ENCODE measurements at places on chromosomes 12 and 14.

DNA sequence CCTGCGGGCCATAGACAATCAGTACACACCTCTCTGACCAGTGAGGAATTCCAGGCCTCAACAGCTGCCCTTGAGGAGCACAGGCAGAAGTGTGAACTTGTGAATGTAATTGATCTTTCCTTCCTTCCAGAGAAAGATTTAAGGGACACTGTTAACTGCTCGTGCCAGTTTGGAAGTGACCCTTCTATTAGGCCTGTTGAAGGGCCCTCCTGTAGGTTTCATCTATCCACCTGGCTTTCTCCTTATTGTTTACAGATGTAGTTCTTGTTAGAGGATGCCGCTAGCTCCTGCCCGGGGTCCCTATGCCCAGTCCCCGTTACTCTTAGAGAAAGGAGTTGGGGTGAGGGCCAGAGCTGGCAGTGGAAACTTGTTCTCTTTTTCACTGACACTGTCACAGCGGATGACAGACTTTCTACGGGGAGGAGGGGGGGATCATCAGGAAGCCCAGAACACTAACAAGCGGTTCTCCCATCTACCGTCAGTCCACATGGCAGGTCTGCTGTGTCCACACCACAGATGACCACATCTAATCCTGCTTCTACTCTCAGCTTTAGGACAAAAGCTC, 42.6 kb downstream of the SH2B3 start:
- no peak for DNase-seq

DNA sequence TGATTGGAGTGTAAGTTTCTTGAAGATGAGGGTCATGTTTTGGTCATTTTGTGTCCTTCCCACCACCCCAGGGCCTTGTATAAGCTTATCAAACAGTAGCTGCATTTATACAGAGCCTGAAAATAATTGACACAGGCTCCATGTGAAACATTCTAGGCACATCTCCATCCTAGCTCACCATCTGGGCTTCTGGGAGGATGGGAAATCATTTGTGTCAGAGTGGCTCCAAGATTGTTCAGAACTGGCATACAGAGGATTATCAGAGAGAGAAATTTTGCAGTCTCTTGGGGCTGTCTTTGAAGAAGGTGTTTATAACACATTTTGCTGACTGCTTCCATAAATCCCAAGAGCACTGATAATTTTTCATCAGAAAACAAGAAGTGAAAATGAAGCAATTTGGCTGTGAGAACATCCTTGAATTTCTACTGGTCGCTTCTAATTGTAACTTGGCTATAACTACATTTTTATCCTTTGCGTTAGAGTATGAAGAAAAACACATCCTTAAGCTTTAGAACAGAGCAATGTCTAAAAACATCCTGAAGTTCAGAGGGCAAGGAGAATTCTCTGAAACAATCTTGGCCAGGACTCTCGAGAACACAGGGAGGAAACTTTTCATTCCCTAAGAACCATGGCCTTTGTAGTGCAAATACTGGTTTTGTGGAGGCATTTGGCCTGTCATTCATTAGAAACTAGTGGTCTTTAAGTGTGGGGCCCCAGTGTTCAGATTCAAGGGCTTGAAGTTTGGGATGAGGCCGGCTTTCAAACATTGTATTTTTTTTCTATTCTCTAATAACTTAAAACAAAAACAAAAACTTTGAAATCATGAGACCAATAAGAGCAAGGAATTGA, 151.1 kb downstream of the DACT1 start:
- no peak for DNase-seq

- DNase-seq: no peak
These were observed 65.7 kb downstream of the PIK3C2G start for GRCh38 chr12:18327036-18327435.

- DNase-seq: no peak
These were observed 7.4 kb downstream of the PARP2 start for GRCh38 chr14:20350860-20351259.

GRCh38 chr12:119574255-119574654, 19.3 kb upstream of the TMEM233 start:
- DNase-seq: no peak

DNA sequence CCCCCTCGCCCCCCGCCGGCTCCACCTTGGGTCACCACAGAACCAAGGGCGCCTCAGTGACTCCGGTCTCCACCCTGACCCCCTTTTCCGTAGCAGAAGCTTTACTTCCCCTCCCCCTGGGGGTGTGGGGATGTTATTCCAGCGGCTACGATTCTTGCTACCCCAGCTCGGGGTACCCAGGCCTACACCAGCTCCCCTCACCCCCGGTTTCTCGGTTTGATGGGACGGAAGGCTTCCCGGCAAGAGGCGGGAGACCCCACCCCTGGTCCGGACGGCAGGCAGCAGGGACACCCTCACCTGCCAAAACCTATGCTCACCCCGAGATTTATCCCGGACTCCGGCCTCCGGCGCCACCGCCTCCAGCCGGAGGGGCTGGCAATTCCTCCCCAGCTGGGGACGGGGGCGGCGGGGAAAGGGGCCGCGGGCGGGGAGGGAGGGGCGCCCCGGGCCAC, 619 bp downstream of the RAB15 start:
- no peak for DNase-seq

DNA sequence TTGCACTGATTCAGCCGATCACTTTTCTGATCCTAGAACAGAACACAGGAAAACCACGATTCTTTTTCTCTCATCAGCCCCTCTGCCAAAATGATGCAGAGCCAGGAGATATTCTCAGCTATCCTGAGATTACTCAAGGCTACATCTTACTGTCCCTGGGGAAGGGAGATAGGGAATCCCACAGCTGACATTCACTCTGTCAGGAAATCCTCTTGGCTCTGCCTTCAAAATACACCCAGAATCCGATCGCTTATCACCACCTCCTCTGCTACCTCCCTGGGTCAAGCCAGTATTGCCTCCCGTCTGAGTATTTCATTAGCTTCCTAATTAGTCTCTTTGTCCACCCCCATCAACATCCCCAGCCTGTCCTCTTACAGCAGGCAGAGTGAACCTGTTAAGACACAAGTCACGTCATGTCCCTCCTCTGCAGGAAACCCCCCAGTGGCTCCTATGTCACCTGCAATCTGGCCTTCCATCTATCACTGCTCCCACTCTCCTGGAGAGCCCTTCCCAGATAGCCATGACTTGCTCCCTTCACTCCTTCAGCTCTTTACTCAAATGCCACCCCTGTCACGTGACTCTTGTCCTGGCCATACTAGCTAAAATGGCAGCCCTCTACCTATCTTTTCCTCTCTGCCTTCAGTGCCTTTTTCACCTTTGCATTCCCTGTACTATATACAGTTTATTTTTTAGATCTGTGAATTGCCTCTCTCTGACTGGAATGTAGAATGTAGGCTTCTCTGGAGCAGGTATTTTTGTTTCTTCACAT, 70.3 kb downstream of the GALNT4 start:
- no peak for DNase-seq

DNA sequence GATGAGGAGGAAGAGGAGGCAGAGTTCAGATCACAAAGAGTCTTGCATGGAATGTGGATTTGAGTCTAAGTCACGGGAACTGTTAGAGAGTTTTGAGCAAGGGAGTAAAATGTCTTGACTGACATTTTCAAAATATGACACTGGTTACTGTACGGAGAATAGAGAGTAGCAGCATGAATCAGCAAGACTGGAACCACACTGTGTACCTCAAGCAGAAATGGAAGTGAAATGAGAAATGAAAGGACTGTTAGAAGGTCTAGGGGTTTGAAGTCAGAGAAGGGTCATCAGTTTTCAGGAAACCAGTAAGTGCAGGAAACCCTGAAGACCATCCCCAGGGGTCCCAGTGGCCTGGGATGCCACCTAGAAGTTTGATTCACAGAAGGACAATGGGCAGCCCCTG, 236.3 kb downstream of the GALC start:
- no peak for DNase-seq

- DNase-seq: no peak
These were observed 34.4 kb downstream of the TMEM116 start for GRCh38 chr12:111978545-111978944.

DNA sequence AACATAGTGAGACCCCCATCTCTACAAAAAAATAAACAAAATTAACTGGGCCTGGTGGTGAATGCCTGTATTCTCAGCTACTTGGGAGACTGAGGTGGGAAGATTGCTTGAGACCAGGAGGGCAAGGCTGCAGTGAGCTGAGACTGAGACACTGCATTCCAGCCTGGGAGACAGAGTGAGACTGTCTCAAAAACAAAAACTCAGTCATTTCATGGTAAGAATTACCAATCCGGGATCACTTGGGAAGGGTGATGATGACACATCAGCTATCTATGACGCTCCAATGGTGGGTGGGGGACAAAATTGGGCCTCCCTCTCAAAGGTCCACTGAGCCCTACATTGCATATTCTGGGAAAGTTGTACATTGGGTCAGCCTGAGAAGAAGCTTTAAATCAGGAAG, 47.7 kb downstream of the SERPINA3 start:
- DNase-seq: no peak

GRCh38 chr14:68596701-68597100, 196.2 kb downstream of the ZFP36L1 start:
- DNase-seq: no peak

DNA sequence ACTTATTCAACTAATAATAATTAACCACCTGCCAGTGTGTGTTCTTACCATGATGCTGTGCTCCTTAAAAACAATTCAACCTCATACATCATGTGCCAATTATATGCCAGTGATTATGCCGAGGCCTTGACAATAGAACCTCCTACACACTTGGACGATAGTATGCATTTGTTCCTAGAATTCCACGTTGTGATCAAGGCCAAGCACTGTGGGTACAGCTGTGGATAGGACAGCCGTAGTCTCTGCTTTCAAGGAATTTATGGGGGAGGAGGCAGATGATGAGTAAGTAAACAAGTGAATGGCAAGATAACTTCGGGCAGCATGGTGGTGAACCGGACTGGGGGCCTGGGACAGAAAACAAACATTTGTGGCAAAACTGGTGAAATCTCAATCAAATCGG, 18.0 kb upstream of the MYO1H start:
- no peak for DNase-seq

DNA sequence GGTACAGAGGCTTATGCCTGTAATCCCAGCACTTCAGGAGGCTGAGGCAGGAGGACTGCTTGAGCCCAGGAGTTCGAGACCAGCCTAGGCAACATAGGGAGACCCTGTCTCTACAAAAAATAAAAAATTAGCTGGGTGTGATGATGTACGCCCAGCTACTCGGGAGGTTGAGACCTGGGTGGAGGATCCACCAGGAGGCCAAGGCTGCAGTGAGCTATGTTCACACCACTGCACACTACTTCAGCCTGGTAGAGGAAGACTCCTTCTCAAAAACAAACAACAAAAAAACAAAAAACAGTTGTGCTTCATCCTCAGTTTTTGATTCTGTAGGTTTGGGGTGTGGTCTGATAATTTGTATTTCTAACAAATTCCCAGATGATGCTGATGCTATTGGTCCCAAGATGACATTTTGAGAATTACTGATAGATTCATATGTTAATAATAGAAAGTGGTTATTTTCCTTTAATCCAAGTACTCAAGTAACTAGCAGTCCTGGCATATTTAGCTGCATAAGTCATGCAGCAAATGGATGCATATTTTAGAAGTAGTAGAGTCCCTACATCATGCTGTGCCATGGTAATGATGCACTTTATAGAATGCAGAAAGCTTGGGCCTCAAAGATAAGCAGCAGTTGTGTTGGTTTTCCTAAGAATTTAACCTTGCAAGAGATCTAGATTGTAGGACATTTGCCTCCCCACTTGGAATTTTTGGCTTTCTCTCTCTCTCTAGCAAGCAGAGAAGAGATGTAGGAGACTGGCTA, 76.1 kb upstream of the PAWR start:
- no peak for DNase-seq

DNA sequence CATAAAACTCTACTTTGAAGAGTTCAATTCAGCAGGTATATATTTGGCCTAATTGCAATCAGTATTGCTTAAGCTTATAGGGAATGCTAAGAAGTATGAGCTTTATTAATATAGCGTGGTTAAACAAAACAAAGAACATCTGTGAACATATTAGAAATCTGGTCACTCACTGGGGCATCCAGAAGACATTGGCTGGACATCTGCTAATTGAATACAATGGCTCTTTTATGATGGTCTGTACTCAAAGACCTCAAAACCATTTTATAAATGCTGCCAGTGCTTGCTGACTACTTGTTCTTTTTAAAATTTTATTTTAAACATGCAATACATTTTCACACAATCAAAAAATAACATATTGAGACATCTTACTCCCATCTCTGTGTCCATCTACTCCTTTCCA, 173.0 kb downstream of the STXBP6 start:
- no peak for DNase-seq

DNA sequence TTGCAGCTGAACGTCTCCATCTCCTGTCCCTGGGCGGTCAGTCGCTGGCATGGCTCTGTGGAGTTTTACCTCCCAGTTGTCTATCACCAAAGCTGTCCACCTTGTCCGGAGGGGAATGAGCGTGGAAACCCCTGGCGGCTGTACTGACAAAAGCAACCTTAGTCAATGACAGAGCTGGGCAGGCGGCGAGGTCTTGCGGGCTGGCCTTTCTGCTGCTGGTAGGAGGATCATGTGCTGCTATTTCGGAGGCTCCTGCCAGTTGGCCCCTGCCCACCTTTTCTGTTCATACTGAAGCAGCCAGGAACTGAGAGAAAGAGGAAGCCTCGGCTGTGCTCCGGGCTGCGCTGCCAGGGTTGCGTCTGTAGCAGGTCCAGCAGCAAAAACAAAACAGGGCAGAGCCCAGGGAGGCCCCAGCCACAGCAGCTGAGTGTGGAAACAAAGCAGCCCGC, 57.7 kb downstream of the HMGA2 start:
- peak; percentile 21 for DNase-seq

GRCh38 chr14:33754261-33754660, 196.6 kb downstream of the EGLN3 start:
- DNase-seq: no peak

DNA sequence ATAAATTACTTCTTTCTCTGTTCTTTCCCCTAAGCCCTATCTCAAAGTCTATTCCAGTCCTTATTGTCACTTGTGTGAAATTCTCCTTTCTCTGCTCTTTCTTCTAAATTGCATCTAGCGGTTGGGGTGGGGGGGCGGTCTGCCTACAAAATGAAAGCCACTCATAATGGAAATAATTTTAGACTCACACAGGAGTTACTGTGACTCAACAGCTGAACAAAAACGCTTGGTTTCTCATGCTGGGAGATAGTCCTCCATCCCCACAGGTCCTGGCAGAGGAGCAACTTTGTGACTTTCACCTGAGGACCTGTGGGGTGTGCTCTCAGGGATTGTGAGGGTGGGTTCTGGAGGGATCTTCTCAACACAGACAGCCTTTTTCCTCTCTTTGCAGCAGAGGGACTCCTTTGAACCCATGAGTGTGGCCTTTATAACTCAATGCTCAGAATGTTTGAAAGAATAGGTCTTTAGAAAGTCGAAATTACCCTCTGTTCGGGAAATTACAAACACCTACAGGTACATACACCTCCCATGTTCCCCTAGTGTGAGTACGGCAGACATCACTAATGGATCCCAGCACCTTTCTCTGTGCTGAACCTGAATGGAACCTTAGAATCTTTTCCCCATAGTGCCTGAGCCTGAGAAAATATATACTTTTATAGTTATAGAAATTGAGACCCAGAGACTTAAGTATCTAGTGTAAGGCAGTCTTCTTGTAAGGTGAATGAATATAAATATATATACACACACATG, 109.7 kb downstream of the CHST11 start:
- DNase-seq: no peak

- DNase-seq: peak; percentile 17
These were observed 119.3 kb upstream of the MDM1 start for GRCh38 chr12:68451261-68452077.

- DNase-seq: no peak
These were observed 22.3 kb upstream of the RAB21 start for GRCh38 chr12:71732357-71732712.

- no peak for DNase-seq
These were observed 78.6 kb downstream of the CLMN start for GRCh38 chr14:95240859-95241813.

GRCh38 chr12:94174576-94174975, 26.2 kb downstream of the PLXNC1 start:
- peak; percentile 28 for DNase-seq

- DNase-seq: no peak
These were observed 162.6 kb upstream of the TMPO start for GRCh38 chr12:98352835-98353234.

Data from stimulated activated naive B cell treated with anti-CD40 and anti-IgM and Interleukin-4, amounts not matched to agents 10 μg/mL and 1 μg/mL and 100 μg/mL, for 72 hours (primary cell).